Memory B cell (primary cell): ENCODE measurements at places on chromosomes 3 and 15.

DNA sequence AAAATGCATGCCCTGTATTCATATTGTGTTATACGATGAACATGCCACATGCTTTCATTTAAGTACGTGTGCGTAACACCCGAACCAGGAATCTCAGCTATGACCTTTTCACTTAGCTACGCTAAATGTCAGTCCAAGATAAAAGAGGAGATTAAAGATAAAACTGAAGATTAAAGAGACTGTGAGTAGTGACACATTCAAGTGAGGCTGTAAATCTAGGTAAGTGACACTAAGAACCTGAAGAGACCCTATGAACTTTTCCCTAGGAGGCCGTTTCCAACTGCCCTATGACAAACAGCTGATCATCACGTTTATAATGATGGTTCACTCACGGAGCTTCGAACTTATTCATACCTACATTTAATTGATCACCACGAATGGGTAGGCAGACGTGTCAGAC is 32.2 kb downstream of the TFRC start:
- no peak for DNase-seq

DNA sequence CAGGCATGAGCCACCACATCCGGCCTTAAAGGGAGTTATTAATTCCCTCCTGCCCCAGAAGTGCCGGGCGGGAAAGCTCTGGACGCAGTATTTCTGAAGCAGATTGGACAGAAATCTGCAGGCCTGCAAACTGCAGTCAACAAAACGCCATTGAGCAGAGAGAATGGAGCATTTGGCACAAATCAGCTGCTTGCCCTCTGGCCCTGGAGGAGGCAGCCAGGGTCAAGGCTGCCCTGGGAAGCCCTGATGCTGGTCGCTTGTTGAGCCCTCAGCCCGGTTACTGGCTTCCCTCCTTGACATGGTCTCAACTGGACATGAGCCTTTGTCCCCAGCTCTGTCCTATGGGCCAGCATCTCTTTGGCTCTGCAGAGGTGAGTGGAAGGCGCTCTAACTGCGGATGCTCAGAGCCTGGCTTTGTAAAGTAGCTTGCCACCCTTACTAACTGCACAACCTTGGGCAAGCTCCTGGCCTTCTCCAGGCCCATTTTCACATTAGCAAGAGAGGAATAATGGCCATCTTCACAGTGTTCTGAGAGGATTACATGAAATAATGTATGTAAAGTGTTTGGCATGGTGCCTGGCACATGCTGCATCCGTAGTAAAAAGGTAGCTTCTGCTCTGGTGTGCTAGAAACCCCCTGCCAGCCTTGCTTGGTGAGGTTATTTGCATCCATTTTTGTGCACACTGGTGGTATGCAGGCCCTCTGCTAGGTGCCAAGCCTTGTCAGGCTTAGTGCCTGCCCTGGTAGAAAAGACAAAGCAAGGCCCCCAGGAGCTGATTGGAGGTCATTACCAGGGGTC is 4.1 kb downstream of the SEMA4B start:
- no peak for DNase-seq

DNA sequence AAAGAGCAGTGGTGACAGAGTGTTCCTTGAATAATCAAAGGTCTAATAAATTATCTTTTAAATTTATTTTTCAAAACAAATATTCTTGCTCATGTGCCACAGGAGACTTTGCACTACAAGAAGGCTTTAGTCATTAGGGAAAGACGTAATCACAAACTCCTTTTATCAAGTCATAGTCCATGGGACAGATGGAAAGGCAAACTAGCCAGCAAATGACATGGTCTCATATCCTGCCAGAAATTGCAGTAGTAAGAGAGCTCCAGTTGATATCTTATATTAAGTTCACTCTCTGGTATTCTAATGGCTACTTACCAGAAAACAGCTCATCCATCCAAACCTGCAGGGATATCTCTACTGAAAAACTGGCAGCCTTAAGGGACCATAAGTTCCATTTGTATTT is 225.0 kb upstream of the TP63 start:
- DNase-seq = no peak

- no peak for DNase-seq
Measured at GRCh38 chr3:68089572-68090011, 435.2 kb upstream of the SUCLG2 start.

- no peak for DNase-seq
Measured at GRCh38 chr3:37147666-37148065, 26.7 kb downstream of the LRRFIP2 start.

- DNase-seq = no peak
Measured at GRCh38 chr3:157436583-157437291, at the start of gene PTX3. Gene PTX3, plus strand, starts transcription at chr3:157436850. Its CDS starts 84 bp downstream, at chr3:157436934.

DNA sequence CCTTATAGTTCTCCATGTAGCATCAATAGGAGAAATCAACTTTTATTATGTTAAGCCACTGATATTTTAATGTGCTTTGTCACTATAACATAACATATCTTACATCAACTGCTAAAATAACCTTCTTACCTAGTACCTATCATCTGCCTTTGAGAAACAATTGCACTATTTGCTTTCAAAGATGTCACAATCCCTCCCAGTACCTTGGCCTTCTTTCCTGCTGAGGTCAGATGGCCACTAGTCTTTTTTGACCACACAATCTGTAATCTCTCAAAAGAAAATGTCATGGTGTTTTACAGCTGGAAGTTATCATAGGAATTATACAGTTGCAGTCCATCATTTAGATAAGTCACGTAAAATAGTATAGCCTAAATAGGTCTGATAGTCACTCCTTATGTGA is 247.5 kb upstream of the SLITRK3 start:
- DNase-seq = no peak

- no peak for DNase-seq
Measured at GRCh38 chr3:123283074-123283473, 81.3 kb downstream of the SEC22A start.

- DNase-seq = no peak
Measured at GRCh38 chr3:27885641-27886040, 163.5 kb upstream of the EOMES start.

DNA sequence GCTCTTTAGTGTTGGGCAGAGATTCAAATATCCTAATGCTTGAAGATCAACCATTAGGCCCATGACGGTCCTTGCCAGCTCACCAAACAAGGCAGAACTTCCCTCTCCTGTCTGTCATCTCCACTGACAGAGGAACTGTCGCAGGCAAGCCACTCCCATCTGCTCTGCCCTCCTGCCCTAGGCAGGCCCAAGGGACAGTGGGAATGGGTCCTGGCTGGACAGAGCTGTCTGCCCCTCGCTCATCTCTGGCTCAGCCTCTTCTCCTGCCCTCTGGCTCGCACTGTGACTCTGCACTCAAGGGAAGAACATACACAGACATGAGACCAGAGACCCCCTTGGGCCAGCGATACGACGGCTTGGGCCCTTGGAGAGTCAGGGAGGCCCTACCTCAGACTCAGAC is 7.6 kb upstream of the MUSTN1 start:
- no peak for DNase-seq

DNA sequence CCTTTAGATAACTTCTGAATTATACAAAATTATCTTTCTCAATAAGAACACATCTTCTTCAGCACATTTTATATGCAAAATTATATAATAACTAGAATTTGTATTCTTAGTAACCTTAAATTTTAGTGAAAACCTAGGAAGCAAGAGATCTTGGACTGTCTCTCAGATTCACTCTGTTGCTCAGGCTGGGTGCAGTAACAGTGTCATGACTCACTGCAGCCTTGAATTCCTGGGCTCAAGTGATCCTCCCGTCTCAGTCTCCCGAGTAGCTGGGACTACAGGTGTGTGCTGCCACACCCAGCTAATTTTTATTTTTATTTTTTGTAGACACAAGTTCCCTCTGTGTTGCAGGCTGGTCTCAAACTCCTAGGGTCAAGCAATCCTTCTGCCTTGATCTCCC is 29.9 kb downstream of the MKRN3 start:
- DNase-seq = no peak

DNA sequence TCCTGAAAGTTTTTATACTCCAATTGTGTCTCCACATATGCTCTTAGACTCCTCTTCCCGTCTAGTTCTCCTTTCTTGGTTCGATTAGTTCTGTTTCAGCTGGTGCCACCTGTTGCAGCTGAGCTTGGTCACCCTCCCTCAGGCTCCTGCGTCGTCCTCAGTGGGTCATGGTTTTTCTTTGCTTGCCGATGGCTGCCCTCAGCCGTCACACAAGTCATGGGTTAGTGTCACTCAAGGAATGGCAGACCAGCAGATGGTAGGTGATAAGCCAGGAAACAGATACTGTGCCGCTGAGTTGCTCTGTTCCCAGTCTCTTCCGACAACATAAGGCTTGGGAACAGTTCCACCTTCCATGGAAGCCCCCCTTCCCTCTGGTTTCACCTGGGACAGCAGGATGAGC is 109.9 kb downstream of the IGF1R start:
- no peak for DNase-seq

DNA sequence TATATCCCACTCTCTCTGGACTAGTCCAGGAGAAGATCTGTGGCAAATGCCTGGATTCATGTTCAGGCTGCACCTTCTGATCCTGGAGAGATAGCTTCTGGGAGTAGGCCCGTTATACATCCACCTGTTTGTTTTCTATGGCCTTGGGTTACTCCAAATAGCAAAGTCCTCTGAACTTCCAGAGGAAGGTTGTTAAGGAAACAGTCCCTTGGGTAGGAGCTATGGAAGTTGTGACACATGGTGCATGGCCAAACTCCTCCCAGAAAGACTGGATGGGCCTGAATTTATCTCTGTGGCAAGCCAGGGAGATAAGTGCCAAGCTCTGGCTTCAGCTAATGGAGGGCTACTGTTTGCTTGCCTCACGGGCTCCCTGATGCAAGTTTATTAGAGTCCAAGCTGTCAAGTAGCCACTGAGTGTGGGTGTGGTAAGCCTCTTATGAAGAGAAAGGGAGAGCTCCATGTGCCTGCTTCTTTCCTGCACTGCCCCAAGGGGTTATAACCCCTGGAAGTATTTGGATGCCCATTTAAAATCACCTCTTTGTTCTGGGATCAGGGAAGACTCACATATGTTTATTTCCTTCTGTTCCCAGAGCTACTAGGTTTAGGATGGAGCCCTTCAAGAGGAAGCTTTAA is 328.7 kb upstream of the ATP11B start:
- DNase-seq = no peak

- no peak for DNase-seq
Measured at GRCh38 chr3:157438194-157438730, 1.6 kb downstream of the PTX3 start.

DNA sequence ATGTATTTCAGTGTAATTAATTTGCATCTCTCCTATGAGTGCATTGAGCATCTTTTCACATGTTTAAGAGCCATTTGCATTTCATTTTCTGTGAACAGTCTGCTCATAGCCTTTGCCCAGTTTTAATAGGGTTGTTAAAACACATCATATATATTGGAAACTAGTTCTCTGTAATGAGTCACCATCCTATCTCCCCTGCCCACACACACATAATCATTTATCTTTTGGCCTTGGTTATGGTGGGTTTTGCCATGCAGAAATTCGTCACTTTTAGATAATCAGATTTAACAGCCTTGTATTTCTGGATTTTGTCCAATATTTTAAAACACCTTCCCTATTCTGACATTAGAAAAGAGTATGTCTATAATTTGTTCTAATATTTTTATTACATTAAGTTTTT is 11.9 kb upstream of the CHRM5 start:
- no peak for DNase-seq

DNA sequence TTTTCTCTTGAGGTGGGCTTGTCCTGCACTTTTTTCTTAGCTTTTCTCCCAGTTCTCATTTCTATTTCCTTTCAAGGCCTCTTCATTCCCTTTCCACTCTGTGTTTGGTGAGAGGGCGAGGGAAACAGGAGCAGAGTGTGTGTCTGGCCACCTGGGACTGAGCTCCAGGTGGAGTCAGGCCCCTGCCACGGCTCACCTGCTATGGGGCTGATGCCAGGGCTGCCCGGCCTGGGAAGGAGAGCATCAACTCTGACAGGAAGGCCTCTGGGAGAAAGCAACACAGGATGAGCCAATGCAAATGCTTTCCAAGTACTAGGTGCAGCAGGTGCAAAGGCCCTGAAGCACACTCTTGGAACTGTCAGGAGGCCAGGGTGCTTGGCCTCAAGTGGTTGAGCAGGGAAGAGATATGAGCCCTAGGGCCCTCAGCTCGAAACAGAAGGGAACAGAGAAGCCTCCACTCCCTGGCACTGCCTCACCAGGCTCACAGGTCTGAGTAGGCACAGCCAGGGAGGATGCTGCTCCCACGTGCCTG is 27.3 kb upstream of the DUSP7 start:
- no peak for DNase-seq

GRCh38 chr15:74788683-74789151 is 6.8 kb downstream of the CSK start:
- no peak for DNase-seq

- DNase-seq = peak; percentile 38
Measured at GRCh38 chr3:186821429-186822387, 15.4 kb upstream of the RFC4 start.

- no peak for DNase-seq
Measured at GRCh38 chr3:19539518-19540392, 391.4 kb downstream of the KCNH8 start.

DNA sequence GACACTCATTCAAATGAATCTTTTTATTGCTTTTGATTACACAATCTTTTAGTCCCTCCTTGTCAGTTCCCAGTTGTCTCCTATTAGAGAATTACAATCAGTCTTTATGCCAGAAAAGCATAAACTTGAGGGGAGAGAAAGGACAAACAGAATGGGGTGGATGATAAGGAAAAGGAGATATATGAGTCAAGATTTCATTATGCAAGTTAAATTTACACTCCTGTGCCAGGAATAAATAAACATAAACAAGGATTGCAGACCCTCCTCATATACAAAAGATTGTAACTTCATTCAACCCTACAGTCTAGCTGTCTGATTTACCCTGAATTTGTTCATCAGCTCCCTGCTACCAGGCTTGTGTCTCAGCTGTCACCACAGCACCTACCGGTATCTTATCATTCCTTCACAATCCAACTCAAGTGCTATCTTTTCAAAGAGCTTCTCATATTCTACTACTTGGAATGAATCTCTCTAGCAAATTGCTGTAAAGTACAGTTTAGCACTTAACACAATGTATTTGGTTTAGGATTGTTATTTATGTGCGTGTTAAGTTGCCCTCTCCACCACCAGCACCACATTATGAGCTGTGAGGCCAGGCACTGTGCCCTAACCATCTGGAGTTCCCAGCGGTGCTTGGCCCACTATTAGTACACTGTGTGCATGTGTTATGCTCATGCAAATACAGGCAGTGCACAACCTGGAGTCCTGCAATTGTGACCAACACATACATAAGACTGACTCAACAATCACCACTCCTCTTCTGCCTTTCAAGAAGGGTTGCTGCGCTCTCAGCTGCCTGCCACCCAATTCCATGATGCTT is 504.1 kb downstream of the TBL1XR1 start:
- DNase-seq = no peak

- DNase-seq = no peak
Measured at GRCh38 chr3:159200176-159200575, 398.3 kb downstream of the MFSD1 start.

DNA sequence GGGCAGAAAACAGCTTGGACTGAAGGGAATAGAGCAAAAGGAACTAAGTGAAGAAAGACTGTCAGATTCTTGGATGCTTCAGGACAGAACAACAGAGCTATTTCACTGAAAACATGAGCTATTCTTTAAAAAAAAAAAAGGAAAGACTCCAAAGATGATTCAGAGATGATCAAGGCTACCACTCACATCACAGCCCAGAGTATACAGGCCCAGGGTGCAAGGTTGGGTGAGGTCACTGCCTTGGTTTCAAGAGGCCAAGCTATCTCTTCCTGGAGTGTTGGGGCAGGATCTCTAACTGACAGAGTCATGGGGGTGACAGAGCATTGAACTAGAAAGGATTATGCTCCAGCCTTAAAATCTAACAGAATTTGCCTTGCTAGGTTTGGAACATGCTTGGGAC is 118.1 kb downstream of the AGBL1 start:
- DNase-seq = no peak
